ENCODE measurements at places on chromosomes 3 and 15.

- DNase-seq, result no peak
Observed at GRCh38 chr3:38036906-38037305, 2.1 kb upstream of the DLEC1 start.

GRCh38 chr15:70036585-70037291, 61.0 kb downstream of the TLE3 start:
- DNase-seq, result no peak

DNA sequence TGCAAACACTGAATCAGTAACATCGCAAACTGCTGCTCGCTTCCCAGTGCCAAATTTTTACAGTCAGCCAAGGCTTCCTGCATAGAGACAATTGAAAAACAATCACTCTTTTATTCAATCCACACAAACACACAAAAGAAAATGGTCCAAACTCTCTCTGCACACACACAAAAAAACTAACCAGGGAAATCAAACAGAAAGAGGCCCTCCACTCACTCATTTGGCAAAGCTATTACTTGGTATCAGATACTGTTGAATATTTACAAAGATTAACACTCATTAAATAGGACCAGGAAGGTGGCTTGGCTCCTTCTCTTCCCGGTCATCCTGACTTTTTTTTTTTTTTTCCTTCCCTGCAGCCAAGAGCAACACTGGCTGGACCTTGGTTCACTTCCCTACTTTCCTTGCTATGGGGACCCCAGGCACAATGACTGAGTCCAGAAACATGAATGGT, 62.4 kb upstream of the SPATA12 start:
- no peak for DNase-seq

DNA sequence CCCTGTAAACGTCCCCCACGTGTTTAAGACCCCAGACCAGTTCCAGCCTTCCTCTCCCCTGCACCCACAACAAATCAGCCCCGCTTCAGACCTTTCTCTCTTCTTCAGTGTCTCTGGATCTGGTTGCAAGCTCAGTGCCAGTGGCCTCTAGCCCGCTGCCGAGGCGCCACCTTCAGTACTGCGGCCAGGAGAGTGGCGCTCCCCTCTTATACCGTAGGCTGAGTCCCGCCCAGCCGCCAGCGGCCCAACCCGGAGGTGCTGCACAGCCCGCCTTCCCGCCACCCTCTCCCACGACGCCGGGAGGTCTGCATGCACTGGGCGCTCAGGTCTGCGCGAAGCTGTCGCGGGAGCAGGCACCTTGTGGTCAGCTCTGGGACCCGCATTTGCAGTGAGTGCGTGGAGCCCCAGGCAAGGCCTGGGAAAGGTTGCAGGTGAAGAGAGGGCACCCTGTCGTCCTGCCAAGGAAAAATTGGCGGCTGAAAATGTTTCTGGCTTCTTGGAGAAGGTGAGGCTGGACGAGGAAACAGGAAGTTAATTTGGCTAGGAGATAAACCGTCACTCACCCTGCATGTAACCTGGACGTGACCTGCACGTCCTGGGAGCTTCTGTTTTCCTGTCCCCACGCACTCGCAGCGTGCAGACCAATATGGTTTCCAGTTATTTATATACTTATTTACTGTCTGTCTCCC, at the start of gene C2CD4B:
Gene C2CD4B (minus strand): TSS at position 182 of the 689 bp plus-strand sequence. CDS start 301 bp downstream, outside the sequence.
- DNase-seq, result no peak

- DNase-seq, result no peak
Observed at GRCh38 chr3:158479051-158479450, 91.9 kb upstream of the MLF1 start.

DNA sequence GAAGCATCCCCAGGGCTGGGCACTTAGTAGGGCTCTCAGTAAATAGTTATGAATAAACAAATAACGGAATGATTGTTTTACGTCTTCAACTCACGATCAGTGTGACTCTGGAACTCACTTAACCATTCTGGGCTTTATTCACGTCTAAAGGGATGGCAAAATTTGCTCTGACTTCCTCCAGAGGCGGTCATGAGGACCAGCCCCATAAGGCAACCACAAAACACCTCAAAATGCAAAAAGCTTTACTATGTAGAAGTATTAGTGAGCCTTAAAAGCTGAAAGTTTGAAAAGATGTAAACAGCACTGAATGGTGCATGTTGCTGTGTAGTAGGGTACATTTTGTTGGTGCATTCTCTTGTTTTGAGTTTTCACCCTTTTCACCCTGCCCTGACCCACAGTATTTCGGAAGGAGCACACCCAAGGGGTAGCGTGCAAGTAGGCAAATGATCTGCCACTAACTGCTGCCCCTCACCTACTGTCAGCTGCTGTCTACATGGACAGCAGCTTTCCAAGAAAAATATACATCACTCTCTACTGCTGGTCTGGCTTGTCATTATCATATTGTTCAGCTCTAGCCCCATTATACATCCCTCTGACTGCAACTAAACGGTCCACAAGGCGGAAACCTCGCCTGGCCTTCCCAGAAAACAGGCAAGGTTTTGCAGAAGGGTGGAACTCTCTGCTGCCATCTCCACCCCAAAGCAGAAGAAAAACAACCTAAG, 308.5 kb upstream of the PROK2 start:
- no peak for DNase-seq
